ENCODE measurements at places on chromosomes 1 and 21.

DNA sequence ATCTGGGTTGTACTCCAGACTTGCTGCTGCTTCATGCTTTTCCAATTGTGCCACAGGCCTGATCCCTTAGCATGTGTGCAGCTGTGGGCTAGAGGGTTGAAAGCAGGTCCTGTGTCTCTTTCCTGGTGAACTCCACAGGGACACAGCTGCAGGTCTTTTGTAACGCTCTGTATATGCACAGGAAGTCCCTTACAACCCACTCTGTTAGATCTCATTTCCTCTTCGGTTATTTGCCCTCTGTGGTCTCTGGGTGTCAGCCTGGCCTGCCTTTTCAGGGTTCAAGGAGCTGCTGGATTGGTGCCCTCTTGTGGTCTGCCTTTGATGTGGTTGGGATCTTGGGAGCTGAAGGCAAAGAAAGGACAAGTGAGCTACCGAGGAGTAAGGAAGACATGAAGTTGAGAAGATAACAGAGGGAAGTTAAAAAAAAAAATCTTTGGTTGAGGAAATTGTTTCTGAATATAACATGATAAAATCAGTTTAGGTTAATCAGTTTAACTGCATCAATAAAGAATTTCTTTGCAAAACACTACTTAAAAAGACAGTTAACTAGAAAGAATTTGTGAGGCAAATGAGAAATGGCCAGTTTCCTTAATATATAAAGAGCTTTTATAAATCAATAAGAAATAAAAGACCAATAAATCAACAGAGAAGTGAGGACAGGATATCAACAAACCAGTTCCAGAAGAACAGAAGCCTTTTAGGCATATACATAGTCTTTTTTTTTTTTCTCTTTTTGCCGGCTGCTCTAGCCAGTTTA is 44.1 kb downstream of the UCK2 start:
- no peak for DNase-seq

GRCh38 chr1:180231936-180232335 is 1.9 kb downstream of the LHX4 start:
- DNase-seq = no peak

DNA sequence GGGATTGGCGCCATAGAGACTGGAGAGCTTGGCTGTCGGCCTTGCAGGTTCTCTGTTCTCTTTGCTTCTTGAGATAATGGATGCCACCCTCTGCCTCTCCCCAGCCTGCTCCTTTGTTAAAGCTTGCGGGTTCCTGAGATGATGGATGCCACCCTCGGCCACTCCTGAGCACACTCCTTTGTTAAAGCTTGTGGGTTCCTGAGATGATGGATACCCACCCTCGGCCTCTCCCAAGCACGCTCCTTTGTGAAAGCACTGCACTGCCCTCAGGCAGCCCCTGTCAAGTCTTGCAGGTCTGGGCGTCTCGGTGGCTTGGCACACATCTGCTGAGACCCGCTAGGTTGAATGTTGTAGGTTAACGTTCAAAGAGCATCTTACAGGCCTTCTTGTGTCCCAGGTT is 76.5 kb downstream of the SCCPDH start:
- no peak for DNase-seq

DNA sequence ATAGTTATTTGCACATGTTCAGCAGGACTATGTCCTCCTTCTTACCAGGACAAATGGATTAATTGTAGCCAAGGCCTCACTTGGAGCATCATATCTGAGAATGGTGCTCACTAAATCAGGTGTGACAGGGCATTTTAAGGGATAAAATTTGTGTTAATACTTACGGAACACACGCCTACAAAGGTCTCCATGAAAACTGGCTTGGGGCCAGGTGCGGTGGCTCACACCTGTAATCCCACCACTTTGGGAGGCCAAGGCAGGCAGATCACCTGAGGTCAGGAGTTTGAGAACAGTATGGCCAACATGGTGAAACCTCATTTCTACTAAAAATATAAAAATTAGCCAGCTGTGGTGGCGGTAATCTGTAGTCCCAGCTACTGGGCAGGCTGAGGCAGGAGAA is 75.1 kb upstream of the CAPZB start:
- DNase-seq = no peak

DNA sequence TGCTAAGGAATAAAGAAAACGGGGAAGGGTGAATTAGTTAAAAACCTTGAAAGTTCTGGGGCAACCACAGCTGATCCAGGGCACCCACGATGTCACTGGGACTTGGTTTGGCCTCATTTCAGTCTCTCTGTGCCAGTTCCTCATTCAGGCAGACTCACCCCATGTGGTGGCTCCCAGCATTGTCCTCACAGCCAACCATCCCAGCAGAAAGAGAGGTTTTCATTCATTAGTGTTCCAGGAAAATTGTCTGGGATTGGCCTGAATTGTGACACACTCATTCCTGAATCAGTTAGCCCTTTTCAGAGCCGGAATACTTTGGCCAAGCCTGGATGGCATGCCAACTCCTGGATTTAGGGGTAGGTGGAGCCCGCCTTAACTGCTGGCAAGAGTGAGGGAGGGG is 367.7 kb downstream of the PRDM2 start:
- no peak for DNase-seq

GRCh38 chr1:200453553-200453905 is 43.7 kb upstream of the ZNF281 start:
- no peak for DNase-seq

GRCh38 chr1:111895017-111895416 is 94.5 kb downstream of the KCND3 start:
- no peak for DNase-seq

DNA sequence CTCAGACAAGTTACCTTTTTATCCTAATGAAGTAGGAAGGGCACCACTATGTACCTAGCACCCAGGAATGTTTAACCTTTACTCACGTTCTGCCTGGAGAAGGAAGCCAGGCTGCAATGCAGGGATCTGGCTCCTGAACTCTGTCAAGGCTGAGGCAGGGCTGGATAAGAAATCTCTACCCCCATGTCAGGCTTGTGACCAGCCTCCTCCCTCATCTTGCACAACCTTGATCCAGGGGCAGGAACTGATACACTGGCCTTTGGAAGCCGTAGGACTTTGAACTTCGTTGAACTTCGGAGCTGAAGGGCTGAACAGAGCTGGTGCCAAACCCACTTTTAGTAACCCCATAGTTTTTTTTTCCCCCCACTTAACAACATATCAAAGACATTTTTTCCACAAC is 8.0 kb upstream of the AKR1A1 start:
- DNase-seq = no peak

DNA sequence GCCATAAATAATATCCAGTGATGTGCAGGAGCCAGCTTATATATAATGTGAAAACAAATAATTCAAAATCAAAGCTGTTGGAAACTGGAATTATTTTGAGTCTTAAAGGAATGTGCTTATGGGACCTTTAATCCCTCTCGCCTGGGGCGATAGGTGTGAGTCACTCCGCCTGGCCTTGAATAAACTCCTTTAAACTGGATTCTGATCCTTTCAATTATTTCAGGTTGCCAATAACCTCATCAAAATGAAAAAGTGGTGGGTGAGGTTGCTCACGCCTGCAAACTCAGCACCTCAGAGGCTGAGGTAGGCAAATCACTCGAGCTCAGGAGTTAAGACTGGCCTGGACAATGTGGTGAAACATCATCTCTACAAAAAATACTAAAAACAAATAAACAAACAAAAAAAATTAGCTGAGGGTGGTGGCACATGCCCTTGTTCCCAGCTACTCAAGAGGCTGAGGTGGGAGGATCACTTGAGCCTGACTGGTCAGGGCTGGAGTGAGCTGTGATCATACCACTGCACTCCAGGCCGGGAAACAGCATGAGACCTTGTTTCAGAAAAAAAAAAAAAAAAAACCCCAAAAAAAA is 11.4 kb upstream of the SLC2A5 start:
- no peak for DNase-seq

DNA sequence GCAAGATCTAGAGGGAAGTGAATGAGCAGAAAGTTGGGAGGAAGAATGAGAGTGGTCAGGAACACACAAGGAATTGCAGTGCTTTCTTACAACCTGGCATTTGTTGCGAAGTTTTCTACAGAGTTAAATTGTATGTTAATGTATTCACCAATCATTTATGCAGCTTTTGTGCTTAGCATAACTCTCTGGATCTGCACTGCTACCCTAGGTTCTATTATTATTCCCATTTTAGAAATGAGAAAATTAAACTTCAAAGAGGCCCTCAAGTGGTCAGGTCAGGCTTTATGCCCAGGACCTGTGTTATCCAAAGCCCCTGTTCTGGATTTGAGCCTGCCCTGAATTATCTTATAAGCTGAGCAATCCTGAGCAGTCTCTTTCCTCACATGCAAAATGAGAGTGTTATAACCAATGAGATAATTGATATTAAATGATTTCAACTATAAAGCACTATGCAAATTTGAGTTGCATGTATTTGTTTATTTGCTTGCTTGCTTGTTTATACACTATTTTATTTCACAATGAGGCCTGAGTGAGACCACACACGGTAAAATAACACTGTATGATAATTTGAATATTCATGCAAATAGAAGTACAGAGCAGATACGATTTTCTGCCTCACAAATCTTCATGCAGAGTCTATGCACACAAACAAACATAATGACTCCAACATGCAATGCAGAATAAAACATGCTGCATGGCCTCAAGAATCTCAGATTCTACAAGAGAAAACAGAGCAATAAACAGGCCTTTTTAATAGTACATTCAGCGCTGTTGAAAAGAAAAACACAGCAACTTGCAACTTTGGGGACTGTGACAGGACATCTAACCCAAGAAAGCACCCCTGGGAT is 323.0 kb downstream of the PLPP3 start:
- DNase-seq = no peak

GRCh38 chr1:41507110-41507720 is 22.7 kb upstream of the EDN2 start:
- DNase-seq = no peak

- DNase-seq = no peak
Measured at GRCh38 chr21:27589781-27590180, 622.9 kb upstream of the ADAMTS5 start.

DNA sequence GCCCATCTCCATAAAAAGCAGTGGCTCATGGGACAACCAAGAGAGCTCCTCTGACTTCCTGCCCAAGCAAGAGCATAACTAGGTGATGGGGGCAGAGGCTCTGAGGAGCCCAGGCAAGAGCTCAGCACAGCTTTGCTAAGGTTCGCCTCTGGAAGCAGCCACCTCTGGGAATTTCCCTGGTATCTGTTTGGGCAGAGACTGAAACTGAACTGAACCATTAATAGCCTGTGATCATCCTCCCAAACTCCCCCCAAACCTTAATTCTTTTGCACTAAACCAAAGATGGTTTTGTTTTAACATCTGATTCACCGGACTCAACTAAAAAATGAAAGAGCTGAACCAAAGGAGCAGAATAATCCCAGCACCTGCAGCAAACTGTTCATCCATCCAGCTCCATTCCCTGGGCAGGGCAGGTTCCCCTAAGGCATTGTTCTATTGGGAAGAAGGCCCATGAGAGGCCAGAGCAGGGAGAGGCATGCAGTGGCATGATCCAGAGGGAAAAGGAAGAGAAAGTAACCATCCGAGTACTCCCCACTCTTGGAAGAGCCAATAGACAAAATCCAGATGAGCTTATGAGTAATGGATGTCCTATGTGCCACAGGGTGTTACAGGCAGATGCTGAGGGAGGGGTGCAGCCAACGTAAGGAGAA is 77.8 kb upstream of the KAZN start:
- no peak for DNase-seq

DNA sequence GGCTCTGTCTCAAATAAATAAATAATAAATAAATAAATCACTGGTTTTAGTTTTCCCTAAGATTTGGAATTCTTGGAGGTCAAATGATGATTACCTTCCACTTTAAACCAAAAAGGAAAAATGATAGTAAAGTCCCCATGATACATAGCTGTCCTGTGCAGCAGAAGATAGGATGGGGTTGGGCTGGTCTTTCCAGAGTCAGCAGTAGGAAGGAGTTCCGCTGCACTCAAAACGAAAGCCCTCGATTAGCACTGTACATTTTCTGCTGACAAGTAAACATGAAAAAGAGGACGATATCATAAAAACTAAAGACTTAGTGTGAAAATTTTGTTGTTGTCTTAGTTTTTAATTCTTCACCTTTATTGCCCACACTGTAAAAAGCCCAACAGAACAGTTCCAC is 79.7 kb downstream of the ATP5PO start:
- DNase-seq = no peak

- DNase-seq = no peak
Measured at GRCh38 chr1:187987236-187987776, 1158.6 kb downstream of the PLA2G4A start.

DNA sequence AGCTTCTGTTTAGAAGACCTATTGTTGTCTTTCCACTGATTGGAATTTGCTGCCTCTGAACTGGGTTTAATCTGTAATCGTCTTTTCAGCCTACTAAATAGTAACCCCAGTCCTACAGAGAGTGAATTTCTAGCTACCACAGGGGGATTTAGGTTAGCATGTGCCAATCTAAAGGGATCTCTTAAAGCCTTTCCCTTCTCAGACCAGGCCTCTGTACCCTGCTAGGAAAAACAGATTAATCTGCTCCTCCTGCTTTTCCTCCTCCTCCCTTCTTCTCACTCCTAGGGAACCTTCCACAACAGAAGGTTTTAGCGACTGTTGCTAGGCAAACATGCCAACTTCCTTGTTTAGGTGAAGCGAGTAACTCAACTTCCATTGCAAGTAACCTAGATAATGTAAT is 1.3 kb upstream of the RC3H1 start:
- DNase-seq = no peak

DNA sequence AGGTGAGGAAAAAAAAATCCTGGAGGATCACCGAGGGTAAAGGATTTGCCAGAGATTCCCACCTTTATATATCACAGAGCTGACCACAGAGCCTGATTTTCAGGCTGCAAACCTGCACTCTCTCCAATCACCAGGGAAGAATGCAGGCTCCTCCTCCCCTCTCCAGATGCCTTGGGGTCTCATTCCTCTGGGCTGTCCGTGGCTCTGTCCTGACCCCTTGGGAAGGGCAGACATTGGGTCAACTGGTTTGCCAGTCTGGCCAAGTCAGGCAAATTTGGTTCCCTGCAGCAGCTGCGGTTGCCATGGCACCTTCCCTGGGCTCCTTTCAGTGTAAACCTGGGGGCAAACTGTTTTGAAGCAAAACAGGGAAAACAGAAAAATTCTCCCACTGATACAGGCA is 11.6 kb upstream of the OPRD1 start:
- DNase-seq = no peak

DNA sequence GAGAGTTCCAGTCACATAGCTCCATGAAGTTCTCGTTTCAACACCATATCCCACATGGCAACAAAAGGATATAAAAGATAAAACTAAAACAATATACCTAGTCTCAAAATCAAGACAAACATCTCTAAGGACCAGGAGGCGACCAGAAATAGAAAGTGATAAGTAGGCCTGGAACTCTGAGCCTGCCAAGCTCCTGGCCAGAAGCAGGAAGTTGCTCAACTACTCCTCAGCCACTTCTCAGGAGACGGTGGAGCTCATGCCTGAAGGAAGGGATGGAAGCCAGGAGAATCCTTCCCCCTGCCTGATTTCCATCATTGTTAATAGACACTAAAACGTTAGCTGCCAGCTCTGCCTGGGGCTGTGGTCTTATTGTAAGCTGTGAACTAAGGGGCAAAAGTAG is 94.7 kb downstream of the DISP1 start:
- DNase-seq = no peak

DNA sequence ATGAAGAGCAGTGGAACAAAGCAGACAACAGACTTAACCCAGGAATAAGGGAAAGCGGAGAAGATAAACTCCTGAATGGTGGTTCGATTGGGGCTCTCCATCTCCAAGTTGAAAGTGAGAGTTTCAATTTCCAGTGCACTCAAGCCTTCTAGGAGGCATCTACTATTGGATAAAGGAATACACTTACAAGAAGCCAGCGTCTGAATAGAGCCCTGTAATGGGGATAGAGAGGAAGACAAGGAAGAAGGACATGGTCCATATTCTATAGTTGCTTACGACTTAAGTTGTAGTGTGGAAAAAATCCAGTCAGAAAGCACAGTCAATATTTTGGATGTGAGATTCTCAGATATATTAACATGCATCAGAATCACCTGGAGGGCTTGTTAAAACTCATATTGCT is at the start of gene OR6K2:
Gene OR6K2, minus strand, starts transcription at position 101 of the 400 bp plus-strand sequence. Its CDS starts 0 bp downstream, at position 101.
- no peak for DNase-seq
